ENCODE measurements at places on chromosomes 16 and 17.

- no peak overlapping the region for H3K27ac ChIP-seq
- H3K27me3 ChIP-seq, result no peaks in the 10 kb centered on the region
- H3K36me3 ChIP-seq, result no peaks in the 10 kb centered on the region
Measured at GRCh38 chr17:45120558-45120957, 11.8 kb downstream of the PLCD3 start.

DNA sequence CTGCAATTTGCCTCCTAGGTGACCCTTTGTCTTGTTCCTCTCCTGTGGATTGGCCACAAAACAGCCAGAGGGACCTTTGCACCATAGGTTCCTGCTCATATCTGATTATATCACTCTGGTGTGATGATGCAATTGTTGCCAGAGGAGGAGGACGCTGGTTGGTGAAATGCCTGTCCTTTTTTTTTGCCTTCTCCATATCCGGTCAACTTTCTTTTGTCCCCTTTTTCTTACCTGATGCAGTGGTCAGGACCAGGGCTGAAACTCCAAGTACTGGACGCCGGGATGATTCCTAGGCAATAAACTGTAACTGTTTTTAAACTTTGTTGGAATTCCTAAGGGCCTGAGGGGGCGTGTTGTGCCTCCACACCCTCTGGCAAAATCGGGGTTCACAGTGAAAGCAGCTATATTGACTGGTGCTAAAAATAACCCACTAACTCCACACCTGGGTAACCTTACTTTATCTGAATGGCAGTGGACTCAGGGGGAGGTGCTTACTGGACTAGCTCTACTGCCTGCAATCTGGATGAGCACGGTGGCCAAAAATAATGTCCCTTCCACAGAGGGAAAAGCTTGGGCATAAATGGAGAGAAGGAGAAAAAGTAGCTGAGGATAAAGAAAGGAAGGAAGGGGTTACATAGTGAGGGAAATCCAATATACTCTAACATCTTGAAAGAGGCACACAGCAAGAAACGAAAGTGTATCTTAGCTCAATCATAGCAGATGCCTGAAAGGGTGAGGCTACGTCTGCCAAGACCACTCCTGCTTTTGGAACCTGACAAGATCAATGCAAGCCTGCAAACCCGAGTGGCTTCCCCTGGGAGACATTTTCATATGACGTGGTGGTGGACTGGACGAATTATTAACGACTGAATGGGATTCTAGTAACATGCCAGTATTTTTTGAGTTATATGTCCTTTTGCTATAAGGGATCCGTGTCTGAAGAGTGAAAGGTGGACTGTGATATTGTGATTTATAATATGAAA, 28.4 kb upstream of the ZNF423 start:
- no peak for DNase-seq
- no peak overlapping the region for H3K4me3 ChIP-seq
- no peak overlapping the region for H3K27ac ChIP-seq
- H3K27me3 ChIP-seq, result peaks cover 40% of the 10 kb centered on the region
- no peaks in the 10 kb centered on the region for H3K4me1 ChIP-seq

GRCh38 chr17:70378076-70378475, 208.7 kb downstream of the KCNJ2 start:
- no peaks in the 10 kb centered on the region for H3K36me3 ChIP-seq
- no peak overlapping the region for H3K27ac ChIP-seq
- H3K27me3 ChIP-seq, result 0 out of 2 replicates have a peak, but pooled peaks cover 3% of the 10 kb centered on the region

GRCh38 chr16:84509032-84509950, 4.8 kb upstream of the MEAK7 start:
- H3K27me3 ChIP-seq, result no peaks in the 10 kb centered on the region
- peaks cover 20% of the 10 kb centered on the region for H3K4me1 ChIP-seq
- no peak overlapping the region for H3K27ac ChIP-seq
- DNase-seq, result no peak

DNA sequence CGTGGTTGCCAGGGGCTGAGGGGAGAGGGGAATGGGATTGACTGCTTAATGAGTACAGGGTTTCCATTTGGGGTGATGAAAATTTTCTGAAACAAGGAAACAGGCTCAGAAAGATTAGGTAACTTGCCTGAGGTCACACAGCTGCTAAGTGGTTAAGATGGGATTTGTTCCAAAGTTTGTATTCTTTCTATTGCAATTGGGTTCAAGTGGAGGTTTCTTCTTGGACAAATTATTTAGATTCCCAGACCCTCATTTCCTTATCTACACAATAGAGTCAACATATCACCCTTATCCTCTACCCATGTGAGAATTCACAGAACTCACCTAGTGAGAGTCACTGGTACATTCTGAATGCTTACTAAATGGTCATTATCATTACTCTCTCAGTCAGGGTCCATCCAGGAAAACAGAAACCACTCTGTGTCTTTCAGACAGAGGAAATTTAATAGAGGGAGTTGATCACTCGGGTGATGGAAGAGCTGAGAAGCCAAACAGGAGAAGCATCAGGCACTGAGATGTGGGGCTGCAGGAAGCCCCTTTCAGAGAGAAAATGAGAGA, 22.6 kb downstream of the CACNG4 start:
- H3K27me3 ChIP-seq, result peaks cover 35% of the 10 kb centered on the region
- H3K4me3 ChIP-seq, result no peak overlapping the region
- no peaks in the 10 kb centered on the region for H3K4me1 ChIP-seq
- H3K36me3 ChIP-seq, result no peaks in the 10 kb centered on the region
- DNase-seq, result no peak

DNA sequence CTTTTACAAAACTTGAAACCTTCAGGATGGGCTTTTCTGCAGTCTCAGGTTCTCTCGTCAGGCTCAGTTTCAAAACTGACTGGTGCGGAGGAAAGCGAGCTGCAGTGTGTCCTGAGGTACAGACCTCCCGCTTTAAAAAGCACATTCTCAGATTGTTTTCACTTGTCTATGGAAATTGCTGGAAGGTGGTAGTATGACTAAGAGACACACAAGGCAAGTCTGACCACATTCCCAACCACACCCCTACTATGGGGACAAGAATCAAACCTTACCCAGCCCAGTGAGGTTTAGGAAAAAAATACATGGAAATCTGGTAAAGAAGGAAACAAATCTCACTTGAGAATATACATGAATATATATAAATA, 18.2 kb downstream of the SRP68 start:
- H3K4me1 ChIP-seq, result peaks cover 38% of the 10 kb centered on the region
- peak; percentile 83 for DNase-seq
- H3K4me3 ChIP-seq, result peak overlapping the region; percentile 37
- no peaks in the 10 kb centered on the region for H3K27me3 ChIP-seq
- H3K27ac ChIP-seq, result peak overlapping the region; percentile 83
- H3K36me3 ChIP-seq, result peaks cover 70% of the 10 kb centered on the region

GRCh38 chr17:50593321-50593720, 32.8 kb downstream of the CACNA1G start:
- H3K4me1 ChIP-seq, result no peaks in the 10 kb centered on the region
- no peak overlapping the region for H3K4me3 ChIP-seq
- DNase-seq, result no peak
- H3K36me3 ChIP-seq, result no peaks in the 10 kb centered on the region
- H3K27me3 ChIP-seq, result no peaks in the 10 kb centered on the region
- no peak overlapping the region for H3K27ac ChIP-seq

DNA sequence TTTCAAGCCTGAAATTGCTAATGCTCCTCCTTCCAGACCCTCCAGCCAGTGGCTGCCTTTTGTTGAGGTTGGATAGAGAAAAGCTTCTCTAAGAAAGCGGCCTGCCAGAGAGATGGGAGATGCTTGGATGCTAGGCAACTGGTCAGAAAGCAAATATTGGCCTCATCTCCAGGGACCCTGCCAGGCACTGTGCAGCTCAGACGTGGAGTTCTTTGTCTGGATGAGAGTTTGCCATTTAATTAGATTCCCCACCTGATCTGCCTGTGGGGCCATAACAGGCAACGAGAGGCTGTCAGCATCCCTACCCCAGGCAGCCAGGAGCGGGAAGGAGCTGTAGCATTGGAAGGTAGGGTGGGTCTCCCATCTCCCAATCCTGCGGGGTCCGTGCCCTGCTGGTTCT, 52.7 kb downstream of the ASIC2 start:
- H3K4me1 ChIP-seq, result peaks cover 4% of the 10 kb centered on the region
- no peak overlapping the region for H3K27ac ChIP-seq
- no peak for DNase-seq
- H3K4me3 ChIP-seq, result no peak overlapping the region
- no peaks in the 10 kb centered on the region for H3K36me3 ChIP-seq
- H3K27me3 ChIP-seq, result no peaks in the 10 kb centered on the region

DNA sequence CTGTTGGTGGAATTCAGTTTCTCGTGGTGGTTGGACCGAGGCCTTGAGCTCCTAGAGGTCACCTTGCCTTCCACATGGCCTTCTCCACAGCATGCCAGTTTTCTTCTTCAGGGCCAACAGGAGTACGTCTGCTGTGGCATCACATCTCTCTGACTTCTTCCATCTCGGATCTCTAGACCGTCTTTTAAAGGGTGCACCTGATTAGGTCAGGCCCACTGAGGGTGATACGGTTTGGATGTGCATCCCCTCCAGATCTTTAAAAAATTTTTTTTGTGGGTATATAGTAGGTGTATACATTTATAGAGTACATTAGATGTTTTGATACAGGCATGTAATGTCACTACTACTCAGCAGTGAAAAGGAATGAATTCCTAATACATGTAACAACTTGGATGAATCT, 58.3 kb upstream of the BRD7 start:
- no peaks in the 10 kb centered on the region for H3K36me3 ChIP-seq
- H3K4me1 ChIP-seq, result no peaks in the 10 kb centered on the region
- H3K4me3 ChIP-seq, result no peak overlapping the region
- H3K27ac ChIP-seq, result no peak overlapping the region
- no peak for DNase-seq
- H3K27me3 ChIP-seq, result no peaks in the 10 kb centered on the region

DNA sequence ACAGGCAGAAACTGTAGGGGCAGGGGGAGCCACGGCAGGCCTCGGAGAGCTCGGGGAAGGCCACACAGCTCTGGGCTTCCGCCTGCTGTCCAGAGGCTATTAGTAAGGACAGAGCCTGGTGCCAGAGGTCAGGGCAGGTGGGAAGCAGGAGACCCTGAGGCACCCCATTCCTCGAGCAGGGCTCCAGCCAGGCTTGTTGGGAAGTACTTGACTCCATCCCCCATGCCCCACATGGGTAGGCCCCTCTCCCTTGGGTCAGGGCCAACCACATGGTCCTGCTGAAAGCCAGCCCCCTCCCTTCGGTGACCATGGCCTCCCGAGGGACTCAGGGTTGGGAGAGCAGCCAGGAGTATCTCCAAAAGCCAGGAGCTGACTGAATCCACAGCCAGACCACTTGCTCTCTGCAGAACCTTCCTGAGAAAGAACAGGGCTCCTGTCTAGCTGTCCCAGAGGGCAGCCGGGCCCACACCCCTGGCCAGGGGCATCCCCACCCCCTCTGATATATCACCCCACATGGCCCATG, 17.4 kb upstream of the MPRIP start:
- H3K36me3 ChIP-seq, result no peaks in the 10 kb centered on the region
- no peak overlapping the region for H3K4me3 ChIP-seq
- peaks cover 31% of the 10 kb centered on the region for H3K4me1 ChIP-seq
- no peak overlapping the region for H3K27ac ChIP-seq
- DNase-seq, result no peak
- no peaks in the 10 kb centered on the region for H3K27me3 ChIP-seq

- H3K36me3 ChIP-seq, result no peaks in the 10 kb centered on the region
- H3K4me3 ChIP-seq, result peak within 1 kb of the TSS; percentile 68
- no peak within 1 kb of the TSS for H3K27ac ChIP-seq
- peaks cover 12% of the 10 kb centered on the region for H3K27me3 ChIP-seq
Measured at GRCh38 chr17:49995055-49995738, at the start of gene DLX3. Gene DLX3 (minus strand): TSS chr17:49995224. CDS start chr17:49994998, 226 bp downstream.

Measured in PC-3 (cell line).